BJ (cell line): ENCODE measurements at places on chromosomes 6 and 20. TPM values are rescaled to one million over a fixed set of nuclear protein-coding genes. Genes with fewer than 3 reads are reported as not detected.

GRCh38 chr6:41704028-41704427, 31.4 kb downstream of the TFEB start:
- no peak for DNase-seq

GRCh38 chr6:3026791-3027626, 27.3 kb downstream of the NQO2 start:
- no peak for DNase-seq

- no peak for DNase-seq
These were observed 43.1 kb downstream of the ZNF217 start for GRCh38 chr20:53550280-53551187.

Gene PCK1
- polyA plus RNA-seq, result not detected in 2 replicates

GRCh38 chr6:14758421-14759081, 487.3 kb upstream of the JARID2 start:
- no peak for DNase-seq
